Stimulated activated CD4-positive, alpha-beta T cell treated with anti-CD3 and anti-CD28 coated beads, Interleukin-4, amount 100 ng/mL, for 24 hours (primary cell): ENCODE measurements at places on chromosomes 12 and 14.

GRCh38 chr12:132253698-132254480 is 75.5 kb downstream of the GALNT9 start:
- no peak for DNase-seq

GRCh38 chr12:42380733-42381132 is 54.8 kb downstream of the PPHLN1 start:
- no peak for DNase-seq

DNA sequence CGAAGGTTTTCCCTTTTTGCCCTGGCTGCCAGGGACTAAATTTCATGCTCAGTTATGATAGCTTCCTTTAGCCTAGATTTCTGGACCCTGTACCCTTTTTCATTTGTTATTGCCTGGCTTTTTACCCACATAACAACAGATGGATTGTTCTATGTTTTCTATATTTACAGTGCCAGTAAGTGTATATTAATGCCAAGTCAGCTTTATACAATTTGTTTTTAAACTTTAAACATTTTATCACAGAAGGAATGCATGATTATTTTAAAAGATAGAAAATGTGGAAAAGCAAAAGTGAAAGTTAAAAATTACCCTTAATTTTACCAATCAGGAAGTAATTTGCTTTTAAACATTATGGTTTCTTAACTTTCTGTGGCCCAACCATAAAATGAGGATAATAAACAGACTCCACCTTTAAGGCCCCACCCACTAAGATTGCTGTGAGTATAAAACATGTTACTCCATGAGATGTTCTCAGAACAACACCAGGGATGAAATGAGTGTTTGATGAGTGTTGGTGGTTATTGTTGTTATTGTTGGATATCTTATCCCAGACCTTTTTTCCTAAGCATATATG is 496.8 kb downstream of the EGLN3 start:
- no peak for DNase-seq

- peak; percentile 74 for DNase-seq
Observed at GRCh38 chr12:120944645-120945217, 33.6 kb upstream of the HNF1A start.

DNA sequence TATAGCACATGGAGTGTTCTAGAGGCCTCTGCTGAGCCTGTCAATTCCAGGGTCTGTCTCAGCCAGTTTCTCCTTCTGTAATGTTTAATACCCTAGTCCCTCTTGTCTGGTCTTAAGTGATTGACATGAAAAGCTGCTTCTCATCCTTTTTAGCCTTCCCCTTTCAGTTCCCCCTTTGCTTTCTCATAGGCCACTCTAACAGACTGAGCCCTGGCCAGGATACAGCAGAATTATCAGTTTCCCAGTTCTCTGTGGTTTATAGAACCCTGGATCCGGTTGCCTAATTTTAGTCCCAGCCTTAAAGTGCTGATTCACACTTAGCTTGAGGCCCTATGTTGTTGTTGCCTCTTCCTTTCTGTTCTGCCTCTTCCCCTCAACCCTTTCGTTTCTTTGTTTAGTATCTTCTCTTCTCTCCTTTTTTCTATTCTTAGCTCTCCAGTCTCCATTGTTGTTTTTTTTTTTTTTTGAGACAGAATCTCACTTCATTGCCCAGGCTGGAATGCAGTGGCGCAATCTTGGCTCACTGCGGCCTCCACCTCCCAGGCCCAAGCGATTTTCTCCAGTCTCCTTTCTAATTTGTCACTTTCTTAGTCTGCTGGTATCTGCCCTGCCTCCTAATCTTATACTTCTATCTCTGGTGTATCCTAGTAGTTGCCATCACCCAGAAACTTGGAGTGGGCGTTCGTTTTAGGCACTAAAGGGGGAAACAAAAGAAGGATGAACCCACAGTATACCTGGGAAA is 2.9 kb upstream of the BIN2 start:
- DNase-seq = no peak

DNA sequence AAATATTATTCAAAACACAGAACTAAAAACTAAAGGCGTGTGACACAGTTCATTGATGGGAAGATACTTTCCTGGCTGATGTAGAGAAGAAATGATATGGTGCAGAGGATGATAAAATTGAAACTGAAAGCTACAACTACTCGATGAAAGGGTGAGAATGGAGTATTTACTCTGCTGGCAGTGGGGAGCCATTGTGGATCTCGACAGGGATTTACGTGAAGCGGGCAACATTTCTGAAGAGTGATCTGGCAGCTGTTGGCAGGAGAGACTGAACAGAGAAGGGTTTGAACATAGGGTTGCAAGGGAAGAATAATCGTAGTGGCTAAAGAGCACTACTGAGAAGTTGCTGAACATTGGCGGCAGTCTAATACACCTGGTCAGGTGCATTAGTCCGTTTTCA is 464.9 kb downstream of the PDZRN4 start:
- no peak for DNase-seq

DNA sequence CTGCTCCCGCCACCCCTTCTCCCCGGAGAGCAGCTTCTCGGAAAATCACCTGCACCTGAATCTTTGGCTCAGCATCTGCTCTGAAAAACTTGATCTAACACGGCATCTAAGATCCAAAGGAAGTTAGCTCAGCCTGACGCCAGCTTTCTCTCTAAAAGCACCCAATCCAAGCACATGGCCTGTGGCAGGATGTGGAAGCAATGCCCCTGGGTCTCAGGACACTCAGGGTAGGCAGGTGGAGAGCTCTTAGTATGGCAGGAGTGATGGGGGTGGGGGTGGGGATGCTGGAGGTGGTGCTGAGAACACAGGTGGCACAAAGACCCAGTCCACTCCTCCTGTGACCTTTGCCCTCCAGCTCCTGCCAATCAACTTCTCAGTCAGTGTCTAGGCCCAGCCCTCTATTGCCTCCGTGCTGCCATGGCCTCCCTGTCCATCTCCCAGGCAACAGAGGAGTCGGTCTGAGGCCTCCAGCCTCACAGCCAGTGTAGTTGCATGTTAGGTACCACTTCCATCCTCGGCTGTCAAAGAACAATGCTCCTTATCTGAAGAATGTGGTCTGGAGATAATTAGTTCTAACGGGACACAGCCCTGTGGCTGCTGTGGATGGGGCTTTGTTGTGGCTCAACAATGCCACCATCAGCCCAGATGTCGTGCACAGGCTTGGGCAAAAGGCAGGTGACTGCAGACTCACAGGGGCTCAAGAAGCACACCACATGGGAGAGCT is 180.0 kb upstream of the C14orf180 start:
- no peak for DNase-seq

DNA sequence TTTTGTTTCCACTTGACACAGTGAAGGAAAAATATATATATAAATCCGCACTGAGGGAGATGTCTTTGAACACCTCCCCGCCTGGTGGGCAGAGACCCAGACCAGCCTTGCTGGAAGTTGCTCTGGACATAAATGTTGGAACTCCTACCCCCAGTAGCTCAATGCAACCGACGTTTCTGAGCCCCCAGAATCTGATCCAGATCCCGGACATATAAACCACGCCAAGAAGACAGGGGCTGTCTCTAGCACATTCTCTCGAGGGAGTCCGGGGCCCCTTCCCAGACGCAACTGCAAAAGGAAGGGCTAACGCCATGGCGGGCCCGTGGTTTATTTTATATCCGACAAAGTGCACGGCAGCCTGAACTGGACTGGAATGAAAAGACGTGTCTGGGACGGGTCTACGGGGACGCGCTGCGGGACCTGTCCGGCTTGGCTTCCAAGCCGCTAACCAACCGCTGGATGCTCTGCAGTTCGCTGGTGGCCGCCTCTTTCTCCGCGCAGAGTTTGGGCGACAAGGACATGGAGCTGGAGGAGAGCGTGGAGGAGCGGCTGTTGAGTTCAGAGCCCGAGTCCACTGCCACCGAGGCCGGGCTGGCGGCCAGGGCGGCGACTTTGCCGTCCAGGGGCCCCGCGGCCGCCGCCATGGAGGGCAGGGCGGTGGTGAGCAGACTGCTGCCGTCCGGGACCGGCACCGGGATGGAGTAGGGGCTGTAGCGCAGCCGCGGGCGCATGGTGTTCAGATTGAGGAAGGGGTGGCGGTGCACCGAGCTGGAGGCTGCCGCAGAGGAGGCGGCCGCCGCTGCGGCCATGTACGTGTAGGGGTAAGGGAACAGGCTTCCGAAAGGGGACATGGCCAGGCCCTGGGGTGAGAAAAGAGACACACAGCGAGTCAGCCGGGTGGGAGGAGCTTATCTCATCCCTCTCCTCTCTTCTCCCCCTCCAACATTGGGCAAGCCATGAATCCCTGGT is 12.2 kb downstream of the TBX3 start:
- DNase-seq = no peak

DNA sequence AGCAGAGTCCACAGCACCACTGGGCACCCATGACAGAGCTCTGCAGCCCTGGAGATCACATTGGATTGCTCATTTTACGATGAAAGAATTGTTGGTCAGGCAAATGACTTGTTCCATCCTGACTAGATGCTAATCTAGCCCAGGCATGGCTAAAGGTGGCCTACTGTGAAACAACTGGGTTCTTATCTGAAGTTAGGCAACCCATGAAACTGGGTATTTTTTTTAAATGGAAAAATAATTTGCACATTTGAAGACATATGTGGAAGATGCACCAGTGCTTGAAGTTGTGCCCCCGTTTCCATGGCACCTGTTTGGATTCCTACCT is 8.3 kb downstream of the PYGL start:
- no peak for DNase-seq

GRCh38 chr14:78644824-78645559 is 474.8 kb downstream of the NRXN3 start:
- no peak for DNase-seq

- DNase-seq = no peak
Observed at GRCh38 chr12:129258781-129259318, 405.6 kb downstream of the GLT1D1 start.

DNA sequence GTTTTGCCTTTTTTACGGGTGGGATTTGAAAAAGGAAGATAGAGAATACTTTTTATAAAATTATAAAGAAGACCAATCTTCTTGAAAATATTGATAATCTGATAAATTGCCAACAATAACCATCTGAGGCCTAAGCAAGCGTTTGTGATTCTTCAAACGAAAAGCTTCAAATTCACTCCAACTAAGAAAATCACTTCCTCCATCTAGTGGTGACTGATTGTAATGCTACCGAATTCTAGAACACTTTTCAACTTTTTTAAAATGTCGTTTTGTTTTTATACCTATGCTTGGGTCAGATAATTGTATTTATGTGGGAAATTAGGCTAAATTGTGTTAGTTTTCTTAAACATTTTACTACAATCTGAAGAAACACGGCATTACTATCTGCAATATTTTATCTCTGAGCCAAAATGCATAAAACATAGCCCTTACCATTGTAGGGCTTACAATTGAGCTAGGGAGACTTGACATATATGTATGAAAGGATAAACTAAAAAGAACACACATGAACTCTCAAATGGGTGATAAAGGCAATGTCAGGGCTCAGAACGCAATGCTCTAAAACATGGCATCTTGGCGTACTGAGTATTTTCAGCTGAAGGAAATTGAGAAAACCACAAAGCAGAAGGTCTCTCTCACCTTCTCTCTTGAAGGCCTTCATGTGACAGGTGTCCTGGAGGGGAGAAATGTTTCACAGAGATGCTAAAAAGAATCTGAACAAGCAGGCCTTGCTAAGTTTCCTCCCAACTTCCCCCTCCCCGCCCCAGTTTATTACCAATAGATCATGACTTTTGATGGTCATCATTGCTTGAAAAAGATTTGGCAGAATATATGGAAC is 36.8 kb upstream of the G2E3 start:
- DNase-seq = no peak

DNA sequence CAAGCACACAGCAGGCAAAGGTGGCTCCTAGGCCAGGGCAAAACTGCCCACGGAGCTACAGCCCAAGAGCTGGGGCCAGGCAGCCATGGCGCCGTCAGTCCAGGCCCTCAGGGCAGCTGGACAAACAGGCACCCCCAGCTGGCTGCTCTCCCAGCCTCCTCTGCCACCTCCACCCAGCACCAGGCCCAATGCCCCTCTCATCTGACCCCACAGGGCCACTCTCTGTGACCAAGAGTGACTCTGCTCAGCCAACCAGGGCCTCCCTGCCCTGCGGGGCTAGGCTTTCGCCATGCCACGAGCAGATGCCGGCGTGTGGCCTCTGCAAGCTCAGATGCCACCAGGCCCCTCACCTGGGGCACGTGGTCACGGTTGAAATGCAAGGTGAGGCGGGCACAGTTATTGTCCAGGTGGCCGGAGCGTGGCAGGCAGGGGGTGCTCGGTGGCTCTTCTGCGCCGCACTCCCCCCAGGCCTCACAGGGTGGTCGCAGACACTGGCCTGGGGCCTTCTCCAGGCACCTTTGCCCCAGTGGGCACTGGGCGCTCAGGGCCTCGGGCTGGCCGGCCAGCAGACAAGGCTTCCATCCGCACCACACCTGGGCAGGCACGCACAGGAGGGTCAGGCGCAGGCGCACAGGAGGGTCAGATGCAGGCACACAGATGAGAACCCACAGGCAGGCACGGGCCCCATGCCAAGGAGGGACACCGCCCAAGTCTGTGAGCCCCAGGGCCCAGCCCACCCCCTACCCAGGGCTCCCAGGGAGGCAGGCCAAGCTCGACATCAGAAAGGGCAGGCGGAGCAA is 23.0 kb downstream of the JAG2 start:
- DNase-seq = no peak

DNA sequence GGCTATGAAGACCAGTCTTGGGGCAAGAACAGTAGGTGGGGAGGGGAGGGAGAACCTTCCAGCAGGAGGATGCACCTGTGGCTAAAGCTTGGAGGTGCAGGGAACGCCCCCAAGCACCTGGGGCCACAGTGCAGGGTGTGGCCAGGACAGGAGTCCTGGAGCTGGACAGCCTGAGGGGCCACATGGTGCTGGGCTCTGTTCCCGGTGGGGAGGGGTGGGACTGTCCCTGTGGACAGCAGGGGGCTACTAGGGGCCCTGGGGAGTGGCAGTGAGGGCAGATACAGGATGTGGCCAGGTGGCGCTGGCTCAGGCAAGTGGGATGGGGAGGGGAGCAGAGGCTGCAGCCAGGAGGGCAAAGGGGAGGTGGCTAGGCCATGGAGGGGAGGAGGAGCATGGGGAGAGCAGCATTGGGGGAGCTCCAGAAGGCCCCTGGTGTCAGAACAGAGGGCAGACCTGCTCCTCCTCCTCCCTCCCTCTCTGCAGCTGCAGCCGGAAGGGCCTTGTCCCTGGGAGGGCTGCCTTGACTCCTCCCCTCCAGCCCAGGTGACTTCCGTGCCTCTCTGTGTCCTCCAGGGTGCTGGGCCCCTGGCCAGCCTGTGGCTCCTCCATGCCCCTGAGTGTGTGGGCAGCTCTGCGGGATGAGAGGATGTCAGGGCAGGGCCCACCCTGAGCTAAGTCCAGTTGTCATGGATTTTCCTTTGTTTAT is 68.4 kb upstream of the DLK1 start:
- no peak for DNase-seq

GRCh38 chr14:23895480-23895879 is 58.1 kb upstream of the DHRS4 start:
- DNase-seq = no peak

DNA sequence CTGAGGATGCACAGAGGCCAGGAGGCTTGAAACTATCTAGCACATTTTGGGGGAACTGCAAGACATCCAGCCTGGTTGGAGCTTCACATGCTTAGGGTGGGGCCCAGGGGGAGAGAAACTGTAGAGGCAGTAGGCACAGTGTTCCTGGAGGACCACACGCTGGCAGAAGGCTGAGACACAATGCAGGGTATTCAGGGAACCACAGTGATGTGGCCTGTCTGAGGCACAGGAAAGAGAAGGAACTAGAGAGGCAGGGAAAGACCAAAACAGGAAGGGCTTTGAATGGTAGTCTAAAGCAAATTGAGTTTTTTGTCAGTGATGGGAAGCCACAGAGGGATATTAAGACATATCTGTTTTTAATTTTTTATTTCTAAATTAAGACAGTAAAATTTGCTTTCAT is 100.2 kb upstream of the PRICKLE1 start:
- no peak for DNase-seq

GRCh38 chr12:38327356-38327755 is 10.8 kb downstream of the ALG10B start:
- no peak for DNase-seq
